Stimulated activated CD8-positive, alpha-beta memory T cell treated with anti-CD3 and anti-CD28 coated beads, Interleukin-2, amount 100 ng/mL, for 48 hours (primary cell): ENCODE measurements at places on chromosomes 3 and 15.

DNA sequence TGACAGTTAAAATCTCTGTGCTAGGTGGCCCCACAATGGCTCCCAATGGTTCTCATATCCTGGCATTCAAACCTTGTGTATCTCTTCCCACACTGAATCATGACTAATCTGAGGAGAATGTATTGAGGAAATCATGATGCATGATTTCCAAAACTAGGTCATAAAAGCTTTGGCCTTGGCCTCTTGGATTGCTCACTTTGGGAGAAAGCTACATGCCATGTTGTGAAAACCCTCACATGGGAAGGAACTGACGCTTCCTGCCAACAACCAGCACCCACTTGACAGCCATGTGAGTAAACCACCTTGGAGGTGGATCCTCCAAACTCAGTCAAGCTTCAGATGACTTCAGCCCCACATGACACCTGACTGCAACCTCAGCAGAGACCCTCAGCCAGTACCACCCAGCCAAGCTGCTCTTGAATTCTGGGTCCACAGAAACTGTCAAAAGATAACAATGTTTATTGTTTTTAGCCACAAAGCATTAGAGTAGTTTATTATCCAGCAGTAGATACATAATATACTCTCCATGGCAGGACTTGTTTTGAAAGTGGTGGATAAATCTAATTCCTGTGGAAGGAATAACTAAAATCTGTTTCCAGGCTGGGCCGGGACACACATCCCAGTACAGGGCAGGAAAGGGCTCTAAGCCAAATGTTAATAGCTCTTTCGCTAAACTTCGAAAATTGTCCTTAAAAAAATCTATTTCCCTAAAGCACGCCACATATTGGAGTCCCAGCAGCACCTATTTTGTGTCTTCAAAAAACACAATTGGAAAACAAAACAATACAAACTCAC lies 1.0 kb upstream of the ZNF620 start:
- no peak for DNase-seq

- DNase-seq, result no peak
These were observed 24.8 kb upstream of the SLC25A38 start for GRCh38 chr3:39358333-39358732.

GRCh38 chr3:131353016-131353877 lies 28.3 kb upstream of the NUDT16 start:
- no peak for DNase-seq

DNA sequence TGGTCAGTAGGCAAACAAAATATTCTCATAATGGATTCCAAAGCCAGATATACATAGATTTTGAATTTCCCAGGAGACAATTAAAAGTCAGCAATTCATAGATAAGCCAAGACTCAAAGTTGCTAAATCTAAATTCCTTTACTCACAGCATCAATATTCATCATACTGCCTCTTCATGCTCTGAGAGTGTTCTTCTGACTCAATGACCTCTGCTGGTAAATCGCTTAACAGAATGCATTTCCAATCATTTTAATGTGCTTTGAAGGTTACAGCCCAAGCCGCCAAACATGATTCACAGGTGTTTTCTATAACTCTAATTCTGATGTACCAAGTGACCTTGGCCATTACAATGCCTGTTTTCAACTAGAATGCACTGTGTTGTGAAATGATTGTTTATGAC lies 24.2 kb upstream of the SLC4A7 start:
- DNase-seq, result no peak

DNA sequence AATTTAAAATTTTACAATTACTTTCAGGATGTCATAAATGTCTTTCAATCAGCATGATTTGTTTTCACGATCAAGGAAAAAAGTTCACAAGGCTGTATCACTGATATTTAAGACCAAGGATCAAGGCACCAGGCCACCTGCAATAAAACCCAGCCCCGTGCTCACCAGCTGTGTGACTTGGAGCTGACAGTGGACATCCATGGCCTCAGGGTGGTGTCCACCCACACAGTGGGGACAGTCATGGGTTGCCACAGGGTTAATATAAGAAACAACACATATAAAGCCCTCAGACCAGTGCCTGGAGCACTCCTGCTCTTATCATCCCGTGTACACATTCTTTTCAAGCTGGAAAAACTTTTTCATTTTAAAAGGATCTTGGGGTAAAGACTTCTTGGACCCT lies 56.5 kb downstream of the PCSK6 start:
- no peak for DNase-seq

GRCh38 chr15:98965597-98965996 lies 42.0 kb downstream of the PGPEP1L start:
- no peak for DNase-seq

- no peak for DNase-seq
These were observed 657 bp downstream of the PATL2 start for GRCh38 chr15:44710236-44711095.

GRCh38 chr15:43854801-43855200 lies 28.0 kb downstream of the WDR76 start:
- no peak for DNase-seq

GRCh38 chr15:26037369-26037768 lies 174.2 kb upstream of the ATP10A start:
- DNase-seq, result no peak

GRCh38 chr15:71212146-71212545 lies 96.9 kb downstream of the THSD4 start:
- DNase-seq, result no peak

DNA sequence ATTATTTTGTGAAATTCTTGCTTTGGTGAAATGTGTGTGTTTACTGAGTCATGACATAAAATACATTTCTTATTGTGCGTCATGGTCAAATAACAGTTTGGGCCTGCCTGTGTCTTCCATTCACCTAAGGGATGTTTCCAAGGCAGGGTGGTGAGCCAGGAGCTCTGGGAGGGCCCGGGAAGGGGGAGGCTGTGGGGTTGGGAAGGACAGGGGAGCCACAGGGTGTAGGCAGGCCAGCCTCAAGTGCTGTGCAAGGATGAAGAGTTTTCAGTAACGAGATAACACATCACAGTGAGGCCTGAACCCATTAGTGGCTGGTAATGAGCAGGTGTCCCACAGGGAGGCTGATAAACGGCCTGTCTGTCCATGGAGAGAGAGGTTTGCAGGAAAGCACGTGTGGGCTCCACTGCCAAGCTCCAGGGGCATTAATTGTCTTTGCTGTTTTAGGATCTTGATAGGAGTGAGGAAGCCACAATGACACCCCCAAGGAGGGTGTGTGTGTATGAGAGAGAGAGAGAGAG lies 35.6 kb upstream of the SEC13 start:
- DNase-seq, result no peak

DNA sequence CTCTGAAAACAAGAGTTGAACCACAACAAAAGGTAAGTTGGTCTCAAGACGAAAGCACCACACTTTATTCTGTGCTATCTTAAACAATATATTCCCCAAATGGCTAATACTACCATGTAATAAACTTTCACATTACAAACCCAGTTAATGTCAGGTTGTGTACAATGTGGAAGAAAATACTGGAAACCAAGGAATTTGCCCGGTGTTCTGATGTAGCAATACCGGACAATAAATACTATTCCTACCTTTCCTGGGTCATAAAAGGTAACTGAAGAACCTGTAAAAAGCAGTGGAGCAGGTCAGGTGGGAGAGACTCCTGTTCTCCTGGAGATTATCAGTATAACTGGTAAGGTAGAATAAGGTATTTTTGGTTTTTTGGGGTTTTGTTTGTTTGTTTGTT lies 3.9 kb downstream of the CFAP44 start:
- no peak for DNase-seq
